Activated CD4-positive, alpha-beta T cell treated with anti-CD3 and anti-CD28 coated beads, Interleukin-2, amount 50 U/mL, for 48 hours (primary cell): ENCODE measurements at places on chromosomes 7 and 10.
A peak's percentile ranks its signal among the peaks of the same experiment; 100 is the strongest.

DNA sequence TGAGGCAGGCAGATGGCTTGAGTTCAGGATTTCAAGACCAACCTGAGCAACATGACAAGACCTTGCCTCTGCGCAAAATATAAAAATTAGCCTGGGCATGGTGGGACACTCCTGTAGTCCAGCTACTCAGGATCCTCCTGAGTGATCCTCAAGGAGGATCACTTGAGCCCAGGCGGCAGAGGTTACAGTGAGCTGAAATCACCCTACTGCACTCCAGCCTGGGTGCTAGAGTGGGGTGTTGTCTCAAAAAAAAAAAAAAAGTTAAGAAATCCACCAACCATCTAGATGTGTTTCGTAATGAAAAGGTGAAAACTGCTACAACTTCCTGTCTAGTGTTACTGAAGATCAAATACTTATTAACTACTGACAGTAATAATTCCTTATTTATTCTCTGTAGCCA lies 8.1 kb downstream of the GLCCI1 start:
- DNase-seq = no peak

DNA sequence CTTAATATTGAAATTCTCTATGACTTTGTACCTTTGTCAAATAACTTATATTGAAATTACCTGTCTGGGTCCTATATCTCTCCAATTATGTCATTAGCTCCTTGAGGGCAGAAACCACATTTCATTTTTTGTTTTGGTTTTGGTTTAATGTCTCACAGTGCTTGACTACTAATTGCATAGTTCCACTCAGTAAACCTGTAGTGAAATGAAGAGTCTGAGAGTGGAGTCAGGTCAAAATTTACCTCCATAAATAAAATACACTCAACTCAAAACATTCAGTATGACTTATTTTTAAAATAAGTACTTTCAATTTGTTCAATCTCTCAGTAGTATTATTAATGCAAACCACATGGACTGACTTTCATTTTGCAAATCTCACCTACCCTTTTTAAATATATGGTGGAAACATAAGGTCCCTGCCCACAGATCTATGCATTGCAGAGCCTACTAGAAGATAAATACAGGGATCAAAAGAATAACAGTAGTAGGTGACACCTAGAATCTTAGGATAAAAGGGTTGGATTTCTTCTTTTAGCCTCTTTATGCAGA lies 32.5 kb downstream of the PDE1C start:
- DNase-seq = no peak

- DNase-seq = no peak
These were observed 151.5 kb upstream of the KAT6B start for GRCh38 chr10:74674927-74675326.

DNA sequence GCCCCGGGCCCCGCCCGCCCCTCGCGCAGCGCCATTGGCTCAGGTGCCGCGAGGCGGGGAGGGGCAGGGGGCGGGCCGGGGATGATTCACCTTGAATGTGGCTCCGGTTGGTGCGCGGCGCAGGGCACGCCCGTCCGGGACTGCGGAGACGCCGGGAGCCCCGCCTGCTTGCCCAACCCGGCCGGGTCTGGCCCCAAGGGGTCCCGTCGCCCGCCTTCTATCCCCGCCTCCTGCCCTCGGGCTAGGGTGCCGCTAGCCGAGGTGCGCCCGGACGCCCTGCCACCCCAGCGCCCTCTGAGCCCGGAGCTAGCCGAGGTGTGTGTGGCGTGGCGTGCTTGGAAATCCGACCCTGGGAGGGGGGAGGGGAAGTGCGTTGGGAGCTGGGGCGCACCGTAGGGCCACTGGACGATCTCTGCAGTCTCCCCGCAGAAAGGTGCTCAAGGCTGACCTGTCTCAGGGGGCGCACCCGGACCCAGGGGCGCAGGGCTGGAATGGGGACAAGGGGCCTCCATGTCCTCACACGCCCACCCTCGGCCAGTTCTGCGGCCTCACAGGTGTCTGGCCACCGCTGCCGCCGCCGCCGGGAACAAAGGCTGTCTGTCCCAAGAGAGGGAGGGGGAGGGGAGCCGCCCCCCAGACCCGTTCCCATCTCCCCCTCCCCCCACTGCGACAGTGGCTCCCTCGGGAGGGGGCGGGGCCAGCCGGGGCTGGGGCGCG lies 168.9 kb downstream of the NRF1 start:
- DNase-seq = peak; percentile 84

DNA sequence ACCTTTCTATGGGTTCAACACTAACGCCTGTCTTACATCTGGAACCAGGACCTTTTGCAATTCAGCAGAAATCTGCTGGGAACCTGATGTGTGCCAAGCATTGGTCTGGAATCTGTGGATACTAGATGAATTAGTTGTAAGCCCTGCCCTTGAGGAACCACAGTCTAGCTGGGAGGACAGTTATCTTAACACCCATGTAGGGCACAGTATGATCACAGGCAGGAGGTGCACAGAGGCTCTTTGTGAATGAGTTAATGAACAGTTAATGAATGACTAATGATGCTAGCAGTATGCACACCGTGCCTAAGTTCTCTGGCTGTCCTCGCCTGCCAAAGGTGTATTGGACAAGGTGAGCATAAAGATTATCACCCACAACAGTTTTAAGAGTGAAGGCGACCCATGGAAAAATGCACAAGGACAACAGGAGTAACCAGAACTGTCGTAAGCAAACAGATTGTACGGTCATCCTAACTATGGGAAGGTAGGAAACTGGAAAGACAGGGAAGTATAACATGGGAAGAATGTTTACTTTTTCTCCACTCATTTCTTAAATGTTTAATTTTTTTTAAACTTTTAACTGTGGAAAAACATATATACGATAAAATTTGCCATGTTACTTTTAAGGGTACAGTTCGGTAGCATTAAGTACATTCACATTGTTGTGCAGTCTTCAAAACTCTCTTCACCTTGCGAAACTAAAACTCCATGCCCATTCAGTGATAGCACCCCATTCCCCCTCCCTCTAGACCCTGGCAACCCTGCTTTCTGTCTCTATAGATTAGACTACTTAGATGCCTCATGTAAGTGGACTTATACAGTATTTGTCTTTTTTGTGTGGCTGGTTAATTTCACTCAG lies 139.9 kb downstream of the CXCL12 start:
- DNase-seq = no peak

DNA sequence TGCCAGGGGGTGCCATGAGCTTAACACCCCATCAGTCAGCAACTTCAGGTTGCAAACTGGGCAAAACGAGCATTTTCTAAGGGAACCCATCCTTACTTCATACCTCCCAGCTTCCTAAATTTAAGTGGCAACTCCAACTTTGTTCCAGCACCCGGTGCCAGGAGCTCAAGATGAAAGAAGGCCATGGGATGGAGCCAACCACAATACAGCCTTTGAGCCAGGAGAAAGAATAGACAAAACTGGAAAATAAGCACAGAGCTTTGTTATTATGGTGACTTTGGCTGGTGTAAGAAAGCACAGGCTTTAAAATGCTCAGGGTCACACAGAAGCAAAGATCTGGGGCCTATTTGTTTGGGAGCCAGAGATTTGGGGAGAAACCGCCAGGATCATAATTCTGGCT lies 388.7 kb upstream of the MGMT start:
- DNase-seq = no peak

- DNase-seq = no peak
These were observed 177.8 kb downstream of the PIP4K2A start for GRCh38 chr10:22536620-22537019.

DNA sequence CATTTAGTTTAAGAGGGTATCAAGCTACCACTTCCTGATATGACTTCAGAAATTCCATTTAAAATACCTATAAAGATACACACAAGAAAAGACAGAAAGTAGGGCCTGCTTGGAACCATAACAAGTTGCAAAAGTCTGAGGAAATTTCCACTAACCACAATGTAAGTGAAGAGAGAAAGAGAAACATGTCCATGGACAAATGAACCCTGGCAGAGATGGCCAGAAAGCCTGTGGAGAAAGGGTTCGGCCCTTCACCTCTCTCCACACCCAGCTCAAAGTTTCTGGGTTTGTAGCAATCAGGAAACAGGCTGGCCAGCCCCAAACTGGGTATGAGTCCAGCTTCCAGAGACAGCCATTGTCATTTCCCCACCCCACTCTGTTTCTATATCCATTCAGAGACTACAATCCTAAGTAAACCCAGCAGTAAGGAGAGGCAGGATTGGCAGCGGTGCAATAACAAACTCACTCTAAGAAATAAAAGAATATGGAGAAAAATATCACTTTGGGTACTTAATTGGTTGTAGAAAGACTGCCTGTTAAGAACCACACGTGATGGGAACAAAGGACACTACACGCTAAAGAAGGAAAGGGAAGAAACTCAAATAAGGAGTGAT lies 71.1 kb downstream of the STK17A start:
- no peak for DNase-seq

DNA sequence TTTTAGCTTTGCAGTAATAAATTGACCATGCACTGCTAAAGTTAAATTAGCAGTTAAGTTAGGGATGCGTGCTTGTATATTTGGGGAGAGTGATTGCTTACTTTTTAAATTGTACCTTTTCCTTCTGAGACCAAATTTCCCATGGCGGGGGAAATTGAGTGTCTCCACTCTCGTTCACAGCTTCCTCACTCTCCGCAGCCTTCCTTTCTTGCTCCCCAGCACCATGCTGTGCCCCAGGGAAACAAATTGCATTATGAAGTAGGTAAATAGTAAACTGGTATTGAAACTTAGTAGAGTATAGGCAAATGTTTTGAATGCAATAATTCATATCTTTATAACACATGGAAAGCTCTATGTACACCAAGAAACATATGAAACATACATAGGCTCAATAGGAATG lies 85.4 kb downstream of the MALRD1 start:
- no peak for DNase-seq
